ENCODE measurements at places on chromosomes 2 and 18. TPM values are rescaled to one million over a fixed set of nuclear protein-coding genes. Genes with fewer than 3 reads are reported as not detected.

The NR4A2 gene
- total RNA-seq: 2.4 TPM

The WDR54 gene
- total RNA-seq: 4.1 TPM

The C1GALT1C1L gene
- total RNA-seq: 2.8 TPM

The TCF4 gene
- 77.4 TPM for total RNA-seq

The IL18R1 gene
- total RNA-seq: 5.5 TPM

The ERICH2 gene
- total RNA-seq: 1.2 TPM

The CASP10 gene
- total RNA-seq: 9.9 TPM

The TFCP2L1 gene
- total RNA-seq: 0.60 TPM

DNA sequence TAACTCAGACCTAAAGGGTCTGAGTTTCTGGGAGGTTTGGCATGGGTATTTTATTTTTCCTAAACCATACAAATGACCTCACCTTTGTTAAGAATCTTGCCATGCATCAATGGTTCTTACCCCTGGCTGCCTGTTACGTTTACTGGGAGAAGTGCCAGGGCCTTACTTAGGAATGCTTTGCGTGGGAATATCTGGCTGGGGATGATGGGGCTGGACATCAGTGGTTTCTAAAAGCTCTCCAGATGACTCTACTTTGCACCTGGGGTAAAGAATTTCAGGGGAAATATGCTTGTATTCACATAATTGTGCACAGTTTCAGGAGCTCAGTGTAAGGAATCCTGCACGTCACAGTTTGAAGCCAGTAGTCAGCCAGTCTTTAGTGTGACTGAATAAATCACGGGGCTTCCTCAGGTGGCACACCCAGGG, 18.2 kb upstream of the DAW1 start:
- DNase-seq: no peak

DNA sequence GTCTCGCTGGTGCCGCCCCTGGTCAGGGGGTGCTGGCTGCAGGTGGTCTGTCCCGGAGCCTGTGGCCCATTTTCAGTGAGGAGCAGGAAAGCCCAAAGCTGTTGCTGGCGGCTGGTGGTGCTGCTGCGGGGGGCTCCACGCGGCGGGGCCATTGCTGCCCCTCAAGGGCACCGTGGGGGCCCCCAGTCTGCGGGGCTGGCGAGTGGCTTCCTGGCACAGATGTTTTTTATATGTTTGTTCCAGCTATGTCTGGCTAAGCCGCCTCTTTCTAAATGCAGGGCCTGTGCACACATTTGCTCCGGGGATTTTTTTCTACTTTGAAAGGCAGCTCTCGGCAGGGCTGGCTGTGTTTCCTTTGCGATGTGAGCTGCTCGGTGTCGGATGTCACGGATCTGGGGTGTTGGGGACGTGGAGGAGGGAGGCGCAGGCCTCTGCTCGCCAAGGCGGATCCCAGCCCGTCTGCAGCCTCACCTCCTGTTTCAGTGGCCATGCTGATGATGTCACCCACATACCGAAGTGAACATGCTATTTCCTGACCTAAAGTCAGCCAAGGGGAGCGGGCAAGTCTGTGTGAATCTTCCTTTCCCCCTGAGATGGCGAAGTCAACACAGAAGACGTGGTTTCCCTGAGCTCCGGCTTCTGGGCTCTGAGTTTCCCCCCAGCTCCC, 112.0 kb upstream of the CTDP1 start:
- DNase-seq: peak; percentile 80

GRCh38 chr18:63249771-63250170, 69.8 kb downstream of the BCL2 start:
- no peak for DNase-seq

GRCh38 chr2:224711859-224712665, 4.1 kb downstream of the CCDC195 start:
- DNase-seq: no peak

DNA sequence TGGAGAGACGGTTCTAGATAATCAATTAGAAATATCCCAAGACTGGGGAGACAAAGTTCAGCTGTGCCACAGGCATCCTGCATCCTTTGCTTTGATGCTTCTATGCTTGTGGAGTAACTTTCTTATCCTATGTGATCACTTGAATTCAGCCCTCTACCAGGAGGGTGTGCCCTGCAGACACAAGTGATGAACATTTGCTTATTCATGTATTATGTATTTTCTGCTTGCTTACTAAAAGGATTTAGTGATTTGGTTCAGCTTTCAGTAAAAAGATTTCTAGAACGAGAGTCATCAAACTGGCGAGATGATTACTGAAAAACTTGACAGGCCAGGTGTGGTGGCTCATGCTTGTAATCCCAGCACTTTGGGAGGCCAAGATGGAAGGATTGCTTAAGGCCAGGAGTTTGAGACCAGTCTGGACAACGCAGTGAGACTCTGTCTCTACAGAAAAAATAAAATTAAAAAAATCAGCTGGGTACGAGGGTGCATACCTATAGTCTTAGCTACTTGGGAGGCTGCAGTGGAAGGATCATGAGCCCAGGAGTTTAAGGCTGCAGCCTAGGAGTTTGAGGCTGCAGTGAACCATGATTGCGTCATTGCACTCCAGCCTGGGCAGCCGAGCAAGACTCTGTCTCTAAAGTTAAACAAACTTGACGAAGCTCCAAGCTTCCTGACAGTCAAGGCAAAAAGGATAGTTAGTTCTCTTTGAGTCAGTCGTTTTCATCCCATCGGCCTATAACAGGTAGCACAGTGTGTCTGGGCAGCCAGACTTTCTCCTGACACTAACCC, 13.3 kb downstream of the HK2 start:
- DNase-seq: no peak

- DNase-seq: peak; percentile 93
Observed at GRCh38 chr2:53786705-53787613, at the start of the genes ASB3 and ERLEC1. ASB3 (minus strand) TSS chr2:53786953; CDS start chr2:53765572, 21,381 bp downstream. ERLEC1 (plus strand) TSS chr2:53787044; CDS start chr2:53787211, 167 bp downstream.

DNA sequence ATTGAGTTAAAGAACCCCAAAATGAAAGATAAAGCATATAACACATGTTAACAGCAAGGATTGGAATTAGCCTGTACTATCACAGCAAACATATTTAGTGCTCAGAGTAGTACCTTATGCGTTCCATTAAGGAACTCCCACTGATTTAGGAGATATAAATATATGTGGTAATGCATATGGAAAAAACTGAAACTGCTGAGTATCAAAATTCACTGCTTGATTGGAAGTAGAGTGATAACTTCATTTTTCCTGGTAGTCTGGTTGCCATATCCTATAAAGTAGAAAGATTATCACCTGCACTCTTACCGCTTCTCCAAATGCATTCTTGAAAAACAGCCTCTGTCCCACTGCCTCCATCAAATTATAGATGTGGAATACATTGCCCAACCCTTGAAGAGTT, 95.1 kb upstream of the FOSL2 start:
- no peak for DNase-seq

DNA sequence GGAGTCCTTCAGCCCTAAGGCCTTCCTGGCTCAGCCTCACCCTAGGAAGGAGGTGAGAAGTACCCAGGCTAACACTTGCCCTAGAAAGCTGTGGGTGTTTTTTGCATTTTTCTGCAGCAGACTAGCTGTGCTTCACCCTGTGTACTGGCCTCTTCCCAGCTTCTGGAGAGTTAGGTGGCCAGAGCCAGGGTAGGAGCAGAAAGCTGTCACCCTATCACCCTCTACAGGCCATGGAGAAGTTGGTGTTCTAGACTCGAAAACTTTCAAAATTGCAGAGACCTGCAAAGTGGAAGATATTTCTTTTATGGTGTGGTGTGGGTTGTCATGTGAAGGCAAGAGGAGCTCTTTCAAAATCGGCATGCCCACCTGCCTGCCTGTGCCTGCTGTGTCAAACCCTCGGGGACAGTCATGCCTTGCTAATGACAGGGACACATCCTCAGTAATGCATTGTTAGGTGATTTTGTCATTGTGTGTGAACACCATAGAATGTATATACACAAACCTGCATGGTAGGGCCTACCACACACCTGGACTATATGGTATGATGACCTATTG, 29.8 kb downstream of the EHD3 start:
- no peak for DNase-seq

DNA sequence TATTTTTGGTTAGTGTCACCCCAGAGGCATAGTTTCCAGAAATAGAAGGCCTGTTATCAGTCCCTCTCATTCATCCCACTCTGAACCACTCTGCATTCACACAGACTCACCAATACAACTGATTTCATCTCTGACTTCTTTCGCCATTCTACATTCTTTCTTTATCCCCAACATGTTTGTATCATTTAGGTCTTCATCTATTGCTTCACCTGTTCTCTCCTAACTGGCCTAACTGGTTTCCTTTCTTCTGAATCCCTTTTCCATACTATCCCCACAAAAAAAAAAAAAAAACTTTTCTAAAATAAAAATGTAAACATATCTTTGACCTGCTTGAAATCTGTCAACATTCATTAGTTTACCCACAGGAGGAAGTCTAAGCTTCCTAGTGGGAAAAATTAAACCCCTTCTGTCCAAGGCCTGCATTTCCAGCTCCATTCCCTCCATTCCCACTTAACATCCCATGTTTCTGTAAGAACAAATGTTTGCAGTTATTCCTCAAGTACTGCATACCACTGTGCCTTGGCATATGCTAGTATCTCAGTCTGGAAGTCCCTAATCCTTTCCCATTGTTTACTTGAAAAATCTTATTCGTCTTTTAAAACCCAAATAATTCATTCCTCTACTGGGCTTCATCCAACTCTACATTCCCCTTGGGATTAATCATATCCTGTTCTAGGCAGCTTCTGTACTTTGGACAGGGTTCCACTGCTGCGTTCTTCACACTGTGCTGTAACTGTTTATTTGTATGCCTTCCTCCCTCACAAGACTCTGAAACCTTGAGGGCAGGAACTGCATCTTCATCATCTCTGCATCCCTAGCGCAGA, 68.5 kb downstream of the FIGN start:
- no peak for DNase-seq

DNA sequence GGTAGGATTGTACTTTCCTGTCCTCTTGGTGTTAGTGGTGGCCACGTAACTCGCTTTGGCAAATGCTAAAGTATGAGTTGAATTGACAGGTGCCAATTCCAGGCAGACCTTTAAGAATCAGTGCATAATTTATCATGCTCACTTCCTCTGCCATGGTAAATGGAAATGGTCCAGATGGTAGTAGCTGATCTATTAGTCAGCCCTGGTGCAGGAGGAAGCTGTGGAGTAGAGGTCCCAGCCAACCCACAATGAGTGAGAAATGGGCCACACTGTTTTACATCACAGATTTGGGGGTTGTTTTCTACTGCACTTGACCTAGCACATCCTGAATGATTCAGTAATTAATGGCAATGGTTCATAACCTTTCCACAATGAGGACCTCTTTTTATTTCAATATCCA, 104.4 kb downstream of the RGPD3 start:
- no peak for DNase-seq

GRCh38 chr2:16326711-16327300, 338.8 kb downstream of the CYRIA start:
- no peak for DNase-seq

DNA sequence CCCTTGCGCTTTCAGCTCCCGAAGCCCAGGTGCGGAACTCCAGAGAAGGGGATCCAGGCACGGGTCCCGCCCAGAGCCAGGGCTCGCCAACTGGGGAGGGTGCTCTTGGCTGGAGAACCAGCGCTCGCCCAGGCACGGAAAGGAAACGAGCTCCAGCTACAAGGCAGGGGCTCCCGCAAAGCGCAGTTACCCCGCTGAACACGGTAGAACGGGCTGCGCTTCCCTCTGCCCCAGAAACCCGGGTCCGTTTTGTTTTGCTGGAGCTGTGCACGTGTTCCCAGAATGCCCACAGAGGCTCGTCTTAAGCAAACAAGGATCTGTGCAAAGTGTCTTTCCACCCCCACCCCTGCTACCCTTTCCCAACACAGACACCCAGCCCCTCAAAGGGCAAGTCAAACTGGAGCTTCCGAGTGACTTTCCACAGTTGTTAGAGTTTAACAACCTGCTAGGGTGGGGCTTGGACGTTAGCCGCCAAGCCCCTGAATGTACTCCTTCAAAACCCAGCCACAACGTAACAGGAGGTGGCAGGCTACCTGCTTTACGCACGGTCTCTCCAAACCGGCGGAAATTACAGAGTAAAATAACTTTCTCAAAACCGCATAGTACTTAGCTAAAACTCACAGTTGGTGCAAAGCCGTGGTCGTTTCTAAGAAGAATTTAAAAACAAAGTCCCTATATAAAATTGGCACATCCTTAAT, 775 bp downstream of the RNF125 start:
- DNase-seq: peak; percentile 64
